ENCODE measurements at places on chromosomes 1 and 21. TPM values are rescaled to one million over a fixed set of nuclear protein-coding genes. Genes with fewer than 3 reads are reported as not detected.
A peak's percentile ranks its signal among the peaks of the same experiment; 100 is the strongest.

The CHTOP gene
- total RNA-seq, result 91.3 TPM

The KRTAP19-3 gene
- total RNA-seq, result not detected

The ADAMTS5 gene
- total RNA-seq, result not detected

DNA sequence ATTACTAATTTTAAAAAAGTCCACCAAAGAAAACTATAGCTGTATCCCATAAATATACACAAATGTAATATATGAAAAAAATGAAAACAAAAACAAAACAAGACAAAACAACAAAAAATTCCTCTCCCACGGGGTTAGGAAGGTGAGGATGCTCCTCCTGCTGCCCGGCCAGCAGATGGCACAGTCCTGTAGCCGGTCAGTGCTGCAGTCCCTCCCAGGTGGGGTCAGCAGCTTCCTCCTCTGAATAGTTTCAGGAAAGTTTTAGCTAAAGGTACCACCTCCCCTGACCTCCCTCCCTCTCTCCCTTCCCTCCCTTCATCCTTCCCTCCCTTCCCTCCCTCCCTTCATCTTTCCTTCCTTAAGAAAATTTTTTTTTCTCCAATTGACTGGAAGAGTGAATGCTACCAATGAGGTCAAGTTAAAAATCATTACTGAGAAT, 67.8 kb upstream of the BCL10 start:
- no peak for DNase-seq

GRCh38 chr1:208531003-208531750, 287.0 kb upstream of the PLXNA2 start:
- DNase-seq, result no peak

DNA sequence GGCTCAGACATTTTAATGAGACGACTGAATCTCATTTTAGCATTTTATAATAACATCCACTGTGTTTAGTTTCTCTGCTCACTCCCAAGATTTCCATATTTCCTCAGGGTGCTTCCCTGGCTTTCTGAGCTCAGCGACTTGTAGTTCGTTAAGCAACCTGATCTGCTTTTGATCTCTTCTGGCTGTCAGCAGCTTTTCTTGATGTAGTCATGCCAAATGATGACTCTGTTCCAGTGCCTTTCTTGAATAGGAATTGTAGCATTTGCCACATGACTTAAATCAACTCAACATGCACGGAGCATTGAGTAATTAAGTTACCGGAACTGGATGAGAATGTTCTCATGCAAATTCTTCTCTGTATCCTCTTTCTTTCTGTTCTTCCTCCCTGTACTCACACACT, 246.1 kb downstream of the FMN2 start:
- no peak for DNase-seq

DNA sequence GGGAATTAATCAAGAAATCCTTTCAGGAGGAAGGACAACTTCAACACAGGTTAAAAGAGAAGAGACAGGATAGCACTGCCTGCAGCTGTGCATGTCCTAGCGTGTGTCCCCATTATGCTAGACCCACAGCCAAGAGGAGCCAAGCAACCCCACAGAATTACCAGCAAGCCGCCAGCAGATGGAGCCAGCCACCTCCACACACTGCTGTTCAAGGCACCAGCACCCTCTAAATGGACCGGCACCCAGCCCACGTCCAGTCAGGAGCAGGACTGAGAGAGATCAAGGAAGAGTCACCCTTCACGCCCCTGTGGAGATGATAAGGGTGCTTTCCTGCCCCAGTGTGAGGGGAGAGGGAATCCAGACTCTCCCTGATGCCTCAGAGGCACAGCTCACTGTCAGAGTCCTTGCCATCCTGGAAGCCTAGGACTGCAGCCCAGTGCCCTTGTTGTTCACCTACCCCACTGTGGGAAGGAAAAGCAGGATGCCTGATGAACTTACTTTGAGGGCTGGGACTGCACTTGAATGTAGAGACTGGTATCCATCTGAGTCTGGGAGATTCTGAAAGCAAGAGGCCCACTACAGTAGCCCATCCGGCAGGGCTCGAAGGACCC, 37.1 kb upstream of the CTTNBP2NL start:
- DNase-seq, result peak; percentile 42

GRCh38 chr21:28142697-28143096, 850.0 kb downstream of the LTN1 start:
- DNase-seq, result no peak

DNA sequence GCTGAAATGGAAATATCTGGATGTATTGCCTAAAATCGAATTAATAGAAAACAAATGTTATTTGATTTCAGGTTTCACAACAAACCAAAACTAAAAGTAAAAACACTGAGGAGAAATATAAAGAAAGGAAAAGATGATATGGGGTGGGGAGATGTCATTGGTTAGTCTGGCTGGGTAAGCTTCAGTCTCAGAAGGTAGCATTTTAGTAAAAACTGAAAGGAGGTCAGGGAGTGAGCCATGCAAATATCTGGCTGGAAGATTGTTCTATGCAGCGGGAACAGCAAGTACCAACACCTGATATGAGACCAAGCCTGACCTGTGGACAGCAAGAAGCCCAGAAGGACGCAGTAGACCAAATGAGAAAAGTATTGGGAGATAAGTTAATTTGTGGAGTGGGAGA, 264.6 kb downstream of the LRRC40 start:
- no peak for DNase-seq

DNA sequence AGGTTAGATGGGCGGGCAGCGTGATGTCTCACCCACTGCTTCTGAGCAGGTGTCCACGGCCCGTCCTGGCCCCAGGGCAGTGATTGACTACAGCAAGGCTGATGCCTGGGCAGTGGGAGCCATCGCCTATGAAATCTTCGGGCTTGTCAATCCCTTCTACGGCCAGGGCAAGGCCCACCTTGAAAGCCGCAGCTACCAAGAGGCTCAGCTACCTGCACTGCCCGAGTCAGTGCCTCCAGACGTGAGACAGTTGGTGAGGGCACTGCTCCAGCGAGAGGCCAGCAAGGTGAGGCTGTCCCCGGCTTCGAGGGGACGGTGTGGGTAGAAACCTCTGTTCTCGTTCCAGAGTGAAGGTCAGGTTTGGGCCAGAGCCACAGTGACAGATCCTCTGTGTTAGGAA, 12.2 kb downstream of the DDOST start:
- DNase-seq, result no peak

DNA sequence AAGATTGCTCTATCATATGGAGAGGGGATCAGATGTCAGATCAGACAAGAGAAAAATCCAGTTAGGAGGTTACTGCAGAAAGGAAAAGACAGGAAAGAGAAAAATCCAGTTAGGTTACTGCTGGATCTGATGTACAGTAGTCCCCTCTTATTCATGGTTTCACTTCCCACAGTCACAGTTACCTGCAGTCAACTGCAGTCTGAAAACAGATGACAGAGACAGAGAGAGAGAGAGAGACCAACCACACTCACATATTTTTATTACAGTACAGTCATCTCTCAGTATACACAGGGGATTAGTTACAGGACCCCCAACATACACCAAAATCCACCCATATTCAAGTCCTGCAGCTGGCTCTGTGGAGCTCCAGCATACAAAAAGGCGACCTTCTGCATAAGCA, 29.3 kb downstream of the NUP133 start:
- no peak for DNase-seq

DNA sequence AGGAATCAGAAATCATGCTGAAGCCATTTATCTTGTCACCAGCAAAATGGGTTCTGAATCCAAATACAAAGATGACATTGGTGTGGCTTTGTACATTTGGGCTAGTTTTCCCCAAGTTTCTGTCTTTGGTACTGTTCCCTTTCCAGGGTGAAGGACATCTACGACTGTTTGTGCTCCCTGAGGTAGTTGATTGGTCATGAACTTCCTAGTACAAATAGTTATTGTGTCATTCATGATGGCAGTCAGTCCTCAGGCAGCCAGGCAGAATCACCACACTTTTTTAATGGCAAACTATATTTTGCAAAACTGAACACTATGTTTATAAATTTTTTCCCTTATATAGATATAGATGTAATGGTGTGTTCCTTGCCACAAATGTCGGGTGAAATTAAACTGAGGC, 46.0 kb downstream of the CEP350 start:
- no peak for DNase-seq

Data from activated naive CD4-positive, alpha-beta T cell treated with anti-CD3 and anti-CD28 coated beads, Interleukin-2, amount 50 U/mL, for 72 hours (primary cell).